Effector CD8-positive, alpha-beta T cell (primary cell): ENCODE measurements at places on chromosomes 4 and X.

DNA sequence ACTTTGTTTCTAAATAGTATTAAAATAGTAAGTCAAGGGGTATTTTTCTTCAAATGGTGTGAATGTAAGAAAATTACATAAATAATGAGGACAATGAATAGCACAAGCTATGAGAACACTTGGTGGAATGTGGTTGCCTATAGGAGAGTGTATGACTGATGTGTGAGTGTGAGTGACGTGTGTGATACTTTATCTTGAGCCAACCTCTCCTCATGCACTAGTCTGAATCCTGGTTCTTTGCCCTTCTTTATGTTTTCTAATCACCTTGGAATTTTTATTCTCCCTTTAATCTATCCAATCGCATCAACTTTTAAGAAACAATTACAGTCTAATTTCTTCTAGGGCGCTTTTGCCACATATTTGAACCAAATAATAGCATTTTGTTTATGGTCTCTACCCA, 98.2 kb downstream of the YIPF7 start:
- DNase-seq: no peak

DNA sequence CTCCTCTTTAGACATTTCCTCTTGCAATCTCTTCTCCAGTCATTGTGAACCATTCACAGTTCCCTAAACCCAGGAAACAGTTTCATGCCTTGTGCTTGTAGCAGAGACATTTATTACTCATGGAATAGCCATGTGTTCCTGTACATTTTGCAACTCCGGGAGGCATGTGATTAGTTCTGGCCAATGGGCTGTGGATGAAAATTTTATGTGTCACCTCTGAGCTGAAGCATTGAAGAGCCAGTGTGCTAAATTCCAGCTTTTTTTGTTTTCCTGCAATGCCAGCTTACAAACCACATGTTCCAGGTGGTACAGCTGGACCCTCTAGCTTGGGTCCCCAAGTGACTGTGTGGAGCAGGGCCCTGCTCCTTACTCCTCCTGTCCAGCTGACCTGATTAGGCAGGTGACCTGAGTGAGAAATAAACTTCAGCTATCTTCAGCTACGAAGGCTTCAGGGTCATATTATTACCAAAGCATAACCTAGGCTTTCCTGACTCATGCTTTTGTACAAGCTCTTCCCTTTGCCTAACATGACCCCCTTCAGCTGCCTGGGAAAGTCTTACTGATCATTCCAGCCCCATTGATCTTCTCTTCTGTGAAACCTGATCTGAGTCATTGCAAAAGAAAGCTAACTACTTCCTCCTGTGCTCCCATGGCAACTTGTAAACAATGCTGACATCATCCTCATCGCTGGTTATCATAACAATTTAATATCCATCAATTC, 200.4 kb downstream of the PTTG2 start:
- no peak for DNase-seq

DNA sequence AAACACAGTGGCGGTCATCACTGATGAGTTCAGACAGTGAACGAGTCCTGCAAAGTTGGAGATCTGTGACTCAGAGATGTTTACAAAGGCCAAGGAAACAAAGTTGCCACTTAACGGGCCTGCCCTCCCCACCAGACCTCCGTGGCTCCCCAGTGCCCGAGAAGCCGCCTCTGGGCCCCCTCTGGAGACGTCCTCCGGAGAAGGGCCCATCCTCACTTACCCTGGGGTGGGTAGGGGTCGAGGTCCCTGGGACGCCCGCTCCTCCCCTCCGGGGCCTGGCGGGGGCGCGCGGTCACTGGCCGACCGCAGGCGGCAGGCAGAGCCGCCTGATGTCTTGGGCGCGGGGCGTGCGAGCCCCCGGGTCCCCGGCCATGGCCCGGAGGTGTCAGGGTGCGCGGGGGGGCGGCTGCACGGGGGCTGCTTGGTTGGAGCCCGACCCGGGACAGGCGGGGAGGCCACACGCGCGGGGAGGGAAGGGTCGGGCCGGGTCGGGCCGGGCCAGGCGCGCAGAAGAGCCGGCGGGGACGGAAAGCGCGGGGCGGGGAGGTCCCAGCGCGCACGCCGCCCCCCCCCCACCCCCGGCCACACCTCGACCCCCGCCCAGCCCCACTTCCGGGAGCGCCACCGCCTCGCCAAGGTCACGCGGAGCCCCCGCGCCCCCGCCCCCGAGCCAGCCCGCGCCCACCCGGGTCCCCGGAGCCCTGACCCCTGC, 529 bp downstream of the DHRSX start:
- no peak for DNase-seq

DNA sequence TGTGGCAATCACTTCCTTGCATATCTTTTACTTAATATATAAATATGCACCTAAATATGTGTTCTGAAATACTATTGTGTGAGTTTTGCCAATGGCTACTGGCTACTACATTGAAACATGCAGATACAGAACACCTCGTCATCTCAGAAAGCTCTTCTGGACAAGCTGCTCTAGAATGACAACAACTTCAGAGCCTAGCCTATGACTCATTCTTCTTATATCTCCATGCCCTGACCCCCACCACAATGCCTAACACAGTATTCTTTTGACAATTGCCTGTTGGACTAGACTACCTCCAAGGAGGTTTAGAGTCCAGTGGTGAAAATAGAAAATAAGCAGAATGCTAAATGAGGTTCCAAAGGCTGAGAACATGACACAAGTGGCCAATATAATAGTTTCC, 17.6 kb upstream of the DMP1 start:
- DNase-seq: no peak

- no peak for DNase-seq
These were observed 42.2 kb upstream of the SMIM10 start for GRCh38 chrX:134948333-134949241.

DNA sequence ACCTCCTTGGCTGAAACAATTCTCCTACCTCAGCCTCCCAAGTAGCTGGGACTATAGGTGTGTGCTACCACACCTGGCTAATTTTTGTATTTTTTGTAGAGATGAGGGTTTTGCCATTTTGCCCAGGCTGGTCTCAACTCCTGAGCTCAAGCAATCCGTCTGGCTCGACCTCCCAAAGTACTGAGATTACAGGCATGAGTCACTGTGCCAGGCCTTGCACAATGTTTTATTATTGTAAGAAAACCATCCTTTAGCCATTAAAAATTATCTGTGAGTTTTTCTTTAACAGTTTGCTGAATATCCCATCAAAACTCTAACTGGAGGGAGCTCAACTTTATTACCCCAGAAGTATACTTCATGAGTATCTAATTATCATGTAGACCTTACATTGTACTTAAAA, 900.3 kb downstream of the PCDH7 start:
- no peak for DNase-seq

DNA sequence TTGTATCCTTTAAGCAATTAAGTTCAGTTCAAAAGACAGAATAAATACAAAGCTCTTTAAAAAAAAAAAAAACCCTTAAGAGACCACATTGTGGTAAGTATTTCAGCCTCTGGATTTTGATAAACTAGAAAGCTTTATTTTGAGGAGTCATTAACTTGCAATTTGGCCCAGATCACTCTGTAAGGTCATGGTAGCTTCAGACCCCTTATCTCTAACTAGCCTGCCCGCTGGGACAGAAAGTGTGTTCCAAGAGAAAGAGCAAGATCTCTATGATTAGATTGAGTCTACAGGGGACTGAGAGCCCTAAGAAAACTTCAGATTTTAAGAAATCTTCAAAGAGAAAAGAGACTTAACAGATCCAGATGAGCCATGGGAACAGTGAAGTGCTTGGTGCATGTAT, 45.6 kb downstream of the GALNT7 start:
- no peak for DNase-seq

DNA sequence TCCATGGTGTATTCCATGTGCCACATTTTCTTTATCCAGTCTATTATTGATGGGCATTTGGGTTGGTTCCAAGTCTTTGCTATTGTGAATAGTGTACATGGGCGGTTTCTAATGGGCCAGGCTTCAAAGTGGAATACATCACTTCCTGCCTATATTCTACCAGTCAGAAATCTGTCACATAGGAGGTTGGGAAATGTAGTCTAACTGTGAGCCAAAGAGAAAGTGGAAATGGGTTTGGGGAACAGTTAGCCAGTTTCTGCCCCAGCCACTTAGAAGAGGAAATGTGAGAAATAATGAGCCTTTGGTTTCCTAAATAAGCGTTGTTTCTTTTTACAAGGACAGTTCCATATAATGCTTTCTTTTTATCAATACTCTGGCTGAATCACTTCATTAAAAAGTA, 85.1 kb upstream of the AP1S2 start:
- DNase-seq: no peak

GRCh38 chr4:168917138-168917779, 92.8 kb downstream of the CBR4 start:
- no peak for DNase-seq

- DNase-seq: no peak
These were observed 254.2 kb upstream of the NWD2 start for GRCh38 chr4:36990128-36990872.

GRCh38 chrX:70960730-70961129, 29.8 kb upstream of the SLC7A3 start:
- no peak for DNase-seq

DNA sequence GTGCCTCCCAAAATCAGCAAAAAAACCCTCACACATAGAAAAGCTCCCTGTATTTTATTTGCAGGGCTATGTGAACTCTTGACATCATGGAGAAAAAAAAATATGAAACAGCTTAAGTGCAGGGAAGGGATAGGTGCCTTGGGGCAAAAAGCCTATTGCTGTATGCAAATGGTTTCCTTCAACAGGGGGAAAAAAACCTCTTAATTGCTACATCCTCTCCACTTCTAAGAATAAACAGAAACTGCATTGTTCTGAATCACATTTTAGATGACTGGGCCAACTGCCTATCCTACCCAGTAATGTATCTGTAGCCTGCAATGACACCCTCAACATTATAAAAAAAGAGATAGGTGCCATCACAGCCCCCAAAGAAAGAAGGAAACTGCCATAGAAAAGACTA, 229.4 kb upstream of the GALNTL6 start:
- DNase-seq: no peak

DNA sequence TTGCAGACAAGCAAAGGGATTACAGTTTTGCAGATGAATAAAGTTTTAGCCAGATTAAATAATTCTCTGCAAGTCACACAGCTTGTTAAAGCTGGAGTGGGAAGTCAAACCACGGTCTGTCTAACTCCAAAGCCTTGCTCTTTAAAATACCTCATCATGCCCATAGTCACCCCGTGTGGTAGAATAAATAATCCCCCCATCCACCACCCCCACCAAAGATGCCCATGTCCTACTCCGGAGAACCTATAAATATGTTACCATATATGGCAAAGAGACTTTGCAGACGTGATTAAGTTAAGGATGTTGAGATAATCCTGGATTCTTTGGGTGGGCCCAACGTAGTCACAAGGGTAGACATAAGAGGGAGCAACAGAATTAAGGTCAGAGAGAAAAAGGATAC, 118.7 kb downstream of the BEND2 start:
- no peak for DNase-seq

DNA sequence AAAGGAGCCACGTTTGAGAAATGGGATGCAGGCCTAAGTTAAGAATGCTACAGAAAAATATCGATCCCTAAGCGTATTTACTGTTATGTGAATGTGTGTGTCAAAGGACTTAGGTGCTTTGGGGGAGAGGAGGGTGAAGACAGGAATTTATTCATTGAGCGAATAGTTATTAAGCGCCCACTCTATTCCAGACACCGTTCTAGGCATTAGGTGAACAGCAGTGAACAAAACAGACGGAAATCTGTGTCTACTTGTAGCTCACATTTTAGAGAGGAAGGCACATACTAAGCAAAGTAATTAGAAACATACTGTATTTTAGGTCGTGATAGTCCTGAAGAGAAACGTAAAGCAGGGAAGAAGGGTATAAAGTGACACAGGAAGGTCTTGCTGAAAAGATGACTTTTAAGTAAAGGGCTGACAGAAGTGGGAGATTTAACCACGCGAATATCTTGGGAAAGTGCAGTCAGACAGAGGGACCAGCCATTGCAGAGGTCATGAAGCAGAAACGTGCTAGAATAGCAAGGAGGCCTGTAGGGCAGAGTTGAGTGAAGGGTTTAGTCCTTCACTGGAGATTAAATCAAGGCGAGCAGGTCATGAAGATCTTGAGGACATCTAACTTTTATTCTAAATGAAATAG, 541 bp downstream of the AIMP1 start:
- DNase-seq: no peak

DNA sequence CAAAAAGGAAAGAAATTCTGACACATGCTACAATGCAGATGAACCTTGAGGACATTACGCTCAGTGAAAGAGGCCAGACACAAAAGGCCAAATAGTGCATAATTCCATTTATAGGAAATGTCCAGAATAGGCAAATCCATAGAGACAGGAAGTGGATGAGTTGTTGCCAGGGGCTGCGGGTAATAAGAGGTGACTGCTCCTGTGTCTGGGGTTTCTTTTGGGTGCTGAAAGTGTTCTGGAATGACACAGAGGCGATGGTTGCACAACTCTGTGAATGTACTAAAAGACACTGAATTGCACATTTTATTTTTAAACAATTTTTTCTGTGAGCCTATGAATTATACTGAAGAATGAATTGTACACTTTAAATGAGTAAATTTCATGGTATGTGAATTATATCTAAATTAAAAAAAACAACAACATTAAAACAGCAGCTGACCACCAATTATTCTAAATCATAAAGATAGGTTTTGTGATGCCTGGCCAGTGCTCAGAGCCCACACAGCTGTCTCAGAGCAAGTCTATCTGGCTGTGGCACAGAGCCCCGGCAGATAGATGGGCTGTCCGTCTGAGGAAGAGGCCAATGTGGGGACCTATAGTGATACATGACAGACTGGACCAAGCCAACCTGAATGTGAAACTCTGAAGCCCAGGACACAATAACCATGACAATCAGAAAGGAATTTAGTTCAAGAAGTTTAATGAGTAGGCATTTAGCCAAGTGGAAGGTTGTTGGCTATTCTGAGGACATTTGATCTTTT, 23.5 kb upstream of the IRAK1 start:
- no peak for DNase-seq

- no peak for DNase-seq
These were observed 34.1 kb upstream of the SPON2 start for GRCh38 chr4:1206299-1207156.

DNA sequence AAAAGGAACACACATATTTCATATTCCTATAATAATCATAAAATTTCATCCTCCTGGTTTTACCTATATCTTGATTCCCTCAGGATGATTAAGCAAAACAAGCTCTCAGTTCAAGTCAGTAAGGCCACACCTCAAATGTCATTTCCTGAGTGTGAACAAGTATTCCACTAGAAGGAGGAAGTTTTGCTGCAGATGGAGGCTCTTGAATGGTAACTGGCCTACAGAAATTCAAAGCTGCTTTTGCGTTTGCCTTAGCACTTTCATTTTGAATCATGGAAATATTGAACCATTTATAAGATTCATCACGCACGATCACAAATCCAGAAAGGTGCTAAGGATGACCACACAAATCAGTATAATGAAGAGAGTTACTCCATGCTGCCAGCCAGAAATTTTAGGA, 254.4 kb upstream of the CXXC4 start:
- no peak for DNase-seq

DNA sequence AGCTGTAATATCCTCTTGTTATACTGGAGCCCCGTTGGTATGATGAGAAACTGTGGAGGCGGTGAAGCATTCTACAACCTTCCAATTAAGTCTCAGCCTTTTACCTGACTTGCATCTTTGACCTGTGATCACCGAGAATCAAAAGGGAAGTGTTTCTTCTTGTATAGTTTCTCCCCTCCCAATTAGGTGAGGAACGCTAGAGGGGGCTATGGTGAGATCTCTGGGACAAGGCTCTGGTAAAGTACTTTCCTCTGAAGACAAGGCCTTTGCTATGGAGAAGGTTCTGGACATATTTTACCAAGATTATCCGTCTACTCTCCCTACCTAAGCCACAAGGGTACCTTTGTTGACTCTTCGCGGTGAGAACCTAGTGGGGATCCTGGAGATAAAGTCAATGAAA, 111.3 kb downstream of the CBLL2 start:
- no peak for DNase-seq

- no peak for DNase-seq
These were observed 32.4 kb downstream of the PALLD start for GRCh38 chr4:168529257-168529656.
